ENCODE measurements at places on chromosomes 12 and 14.

DNA sequence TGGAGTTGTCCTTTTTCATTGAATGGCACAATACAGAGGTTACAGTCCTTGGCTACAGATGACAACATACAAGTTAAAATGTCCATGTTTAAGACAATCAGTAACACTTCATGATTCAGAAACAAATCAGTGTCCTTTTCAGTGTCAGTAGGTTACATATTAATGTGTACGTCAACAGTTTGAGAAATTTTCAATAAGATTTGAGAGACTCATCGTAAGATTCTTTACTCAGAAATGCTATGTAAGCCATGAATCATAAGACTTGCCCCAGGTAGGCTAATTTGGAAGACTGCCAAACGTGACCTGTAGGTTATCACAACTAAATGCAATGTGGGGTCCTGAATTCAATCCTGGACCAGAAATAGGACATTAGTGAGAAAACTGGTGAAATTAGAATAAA is 3.5 kb downstream of the RDH12 start:
- DNase-seq: no peak

- no peak for DNase-seq
These were observed 4.0 kb downstream of the NCOR2 start for GRCh38 chr12:124563401-124563800.

GRCh38 chr12:79381248-79382208 is 309.2 kb downstream of the PAWR start:
- no peak for DNase-seq

DNA sequence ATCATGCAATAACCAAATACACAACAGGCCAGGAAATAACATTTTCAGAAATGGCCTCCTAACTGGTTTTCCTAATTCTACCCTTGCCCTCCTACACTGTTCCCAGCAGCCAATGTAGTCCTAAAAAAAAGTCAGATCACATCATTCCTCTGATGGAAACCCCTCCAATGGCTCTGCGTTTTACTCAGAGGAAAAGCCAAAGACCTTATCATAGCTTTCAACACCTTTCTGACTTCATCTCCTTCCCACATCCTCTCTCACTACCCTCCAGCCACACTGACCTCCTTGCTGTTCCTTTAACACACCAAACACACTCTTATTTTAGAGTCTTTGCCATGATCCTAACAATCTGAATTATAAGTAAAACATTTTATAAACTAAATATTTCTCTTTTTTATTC is 1.1 kb downstream of the MED6 start:
- no peak for DNase-seq

- DNase-seq: no peak
These were observed 176.8 kb downstream of the GXYLT1 start for GRCh38 chr12:41967668-41968500.

DNA sequence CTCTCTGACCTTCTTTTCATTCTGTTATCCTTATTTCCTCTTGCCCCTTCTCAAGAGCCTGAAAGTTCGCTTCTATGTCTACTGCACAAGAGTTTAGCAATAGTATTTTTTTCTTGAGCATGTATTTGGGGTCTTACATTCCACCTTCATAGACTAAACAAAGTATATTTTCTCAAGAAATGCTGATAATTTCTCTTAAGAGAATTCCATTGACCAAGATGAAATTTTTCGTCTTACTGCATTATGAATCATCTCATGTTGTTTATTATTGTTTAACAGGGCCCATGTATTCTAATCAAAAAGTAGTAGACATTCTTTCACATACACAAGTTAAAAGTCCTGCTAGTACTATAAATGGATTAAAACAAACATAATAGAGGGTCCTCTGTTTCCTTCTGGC is 219.3 kb downstream of the C12orf50 start:
- DNase-seq: no peak

DNA sequence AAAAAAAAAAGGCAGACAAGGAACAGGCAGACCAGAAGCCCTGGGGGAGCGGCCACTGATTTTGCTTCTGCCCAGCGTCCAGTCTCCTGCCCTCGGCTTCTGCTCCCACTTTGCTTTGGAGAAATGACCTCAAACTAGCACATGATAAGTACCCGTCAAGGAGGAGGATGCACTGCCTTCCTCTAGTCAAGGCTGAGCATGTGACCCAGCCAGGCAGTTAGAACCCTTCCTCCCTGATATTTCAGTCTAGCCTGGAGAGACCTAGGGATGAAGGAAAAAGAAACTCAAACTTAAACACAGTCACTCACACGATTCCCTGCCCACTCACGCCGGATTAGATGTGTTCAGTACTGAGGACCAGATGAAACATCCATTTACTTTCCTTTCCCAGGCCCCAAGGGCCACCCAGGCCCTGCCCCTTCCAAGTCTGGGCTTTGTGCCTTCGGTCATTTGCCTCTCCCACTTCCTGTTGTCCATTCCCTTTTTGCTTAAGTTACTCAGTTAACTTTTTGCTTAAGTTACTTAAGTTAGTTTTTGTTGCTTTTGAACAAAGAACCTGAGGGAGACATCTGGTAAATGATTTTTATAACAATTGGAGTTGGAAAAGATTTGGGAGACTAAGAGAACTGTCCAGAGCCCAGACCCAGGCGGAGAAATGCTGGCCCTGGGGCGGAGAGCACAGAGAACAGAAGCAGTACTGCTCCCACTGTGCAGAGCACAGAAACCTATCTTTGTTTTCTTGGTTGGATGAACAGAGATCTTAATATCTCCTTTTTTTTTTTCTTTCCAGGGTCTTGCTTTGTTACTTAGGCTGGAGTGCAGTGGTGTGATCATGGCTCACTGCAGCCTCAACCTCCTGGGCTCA is 23.0 kb upstream of the TTC7B start:
- DNase-seq: no peak

DNA sequence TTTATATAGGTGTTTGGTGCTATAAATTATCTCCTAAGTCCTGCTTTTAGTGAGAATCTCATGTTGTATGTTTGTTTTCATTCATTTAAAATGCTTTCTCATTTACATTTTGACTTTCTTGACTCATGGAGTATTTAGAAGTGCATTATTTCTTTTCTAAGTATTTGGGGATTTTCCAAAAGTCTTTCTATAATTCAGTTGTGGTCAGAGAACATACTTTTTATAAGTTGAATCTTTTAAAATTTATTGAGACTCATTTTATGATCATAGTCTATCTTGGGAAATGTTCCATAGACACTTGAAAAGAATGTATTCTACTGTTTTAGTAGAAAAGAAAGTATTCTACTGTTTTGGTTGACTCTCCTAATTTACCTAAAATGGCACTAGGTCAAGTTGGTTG is 168.2 kb downstream of the AKAP6 start:
- DNase-seq: peak; percentile 51

- DNase-seq: no peak
These were observed 86.8 kb upstream of the PKP2 start for GRCh38 chr12:32983332-32983731.

DNA sequence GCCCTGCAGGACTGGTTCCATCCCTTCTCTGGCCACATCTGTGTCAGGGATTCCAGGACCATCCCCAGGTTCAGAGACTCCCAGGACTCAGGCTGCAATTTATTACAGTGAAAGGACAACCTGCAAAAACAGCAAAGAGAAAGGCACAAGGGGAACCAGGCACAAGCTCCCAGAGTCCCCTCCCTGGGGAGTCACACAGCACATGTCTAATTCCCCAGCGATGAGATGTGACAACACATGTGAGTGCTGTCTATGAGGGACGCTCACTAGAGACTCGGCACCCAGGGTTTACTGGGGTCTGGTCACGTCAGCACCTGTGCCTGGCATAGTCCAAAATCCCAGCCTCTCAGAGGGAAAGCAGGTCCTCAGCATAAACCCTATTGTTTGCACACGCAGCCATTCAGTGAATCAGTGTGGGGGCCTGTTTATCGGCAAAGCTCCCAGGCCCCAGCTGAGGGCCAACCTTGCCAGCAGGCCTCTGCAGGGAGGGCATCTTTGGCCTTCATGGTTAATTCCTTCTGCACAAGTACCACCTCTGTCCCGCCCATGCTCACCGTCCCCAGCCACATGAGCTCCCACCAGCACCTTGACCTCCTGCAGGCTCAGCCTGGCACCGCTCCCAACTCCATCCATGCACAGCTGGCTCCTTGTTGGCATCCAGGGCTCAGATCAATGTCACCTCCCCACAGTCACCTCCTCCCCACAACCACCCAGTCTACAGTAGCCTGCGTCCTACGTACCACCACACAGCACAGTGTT is 198.9 kb upstream of the SFSWAP start:
- no peak for DNase-seq

GRCh38 chr12:96502477-96502876 is 13.1 kb downstream of the CFAP54 start:
- no peak for DNase-seq

GRCh38 chr14:31263485-31264133 is 56.0 kb upstream of the HECTD1 start:
- peak; percentile 98 for DNase-seq

DNA sequence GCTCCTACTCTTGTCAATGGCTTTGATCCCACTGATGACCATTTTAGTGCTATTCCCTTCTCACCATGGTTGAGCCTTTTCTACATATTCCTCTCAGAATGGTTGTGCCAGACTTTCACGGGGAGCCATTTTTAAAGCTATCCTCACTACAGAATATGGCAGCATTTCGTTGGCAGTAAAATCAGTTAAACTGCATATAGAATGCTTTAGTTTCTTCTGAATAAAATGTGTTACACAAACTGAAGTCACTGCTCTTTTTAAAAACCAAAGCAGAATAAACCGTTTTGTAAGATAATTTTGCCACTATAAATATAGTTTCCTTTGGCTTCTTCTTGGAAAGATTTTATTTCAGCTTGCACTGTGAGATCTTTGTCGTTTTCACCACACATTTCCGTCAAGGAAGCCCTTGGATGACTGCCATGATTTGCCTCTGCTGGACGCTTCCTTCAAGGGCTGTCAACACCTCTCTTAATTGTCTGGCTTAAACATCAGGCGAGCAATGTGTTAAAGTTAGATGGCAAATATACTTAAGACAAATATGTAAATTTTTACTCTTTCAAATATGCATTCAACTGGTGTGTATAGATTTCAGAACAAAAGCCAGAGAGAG is 624.2 kb downstream of the DIO2 start:
- DNase-seq: no peak

- no peak for DNase-seq
These were observed 47.5 kb downstream of the PIWIL1 start for GRCh38 chr12:130385193-130385592.

GRCh38 chr14:106694638-106695393 is 1168.4 kb downstream of the TMEM121 start:
- DNase-seq: no peak
